ENCODE measurements at places on chromosomes 5 and 9. TPM values are rescaled to one million over a fixed set of nuclear protein-coding genes. Genes with fewer than 3 reads are reported as not detected.
A peak's percentile ranks its signal among the peaks of the same experiment; 100 is the strongest.

- no peaks in the 10 kb centered on the region for H3K36me3 ChIP-seq
- H3K4me3 ChIP-seq, result no peak within 1 kb of the TSS
- H3K27ac ChIP-seq, result no peak within 1 kb of the TSS
- peaks cover 85% of the 10 kb centered on the region for H3K27me3 ChIP-seq
- DNase-seq, result no peak
- H3K4me1 ChIP-seq, result no peaks in the 10 kb centered on the region
These were observed at the start of gene PCDHGA3 for GRCh38 chr5:141343242-141343952. Gene PCDHGA3, plus strand, starts transcription at chr5:141343829. Its CDS starts 205 bp downstream, at chr5:141344034.

DNA sequence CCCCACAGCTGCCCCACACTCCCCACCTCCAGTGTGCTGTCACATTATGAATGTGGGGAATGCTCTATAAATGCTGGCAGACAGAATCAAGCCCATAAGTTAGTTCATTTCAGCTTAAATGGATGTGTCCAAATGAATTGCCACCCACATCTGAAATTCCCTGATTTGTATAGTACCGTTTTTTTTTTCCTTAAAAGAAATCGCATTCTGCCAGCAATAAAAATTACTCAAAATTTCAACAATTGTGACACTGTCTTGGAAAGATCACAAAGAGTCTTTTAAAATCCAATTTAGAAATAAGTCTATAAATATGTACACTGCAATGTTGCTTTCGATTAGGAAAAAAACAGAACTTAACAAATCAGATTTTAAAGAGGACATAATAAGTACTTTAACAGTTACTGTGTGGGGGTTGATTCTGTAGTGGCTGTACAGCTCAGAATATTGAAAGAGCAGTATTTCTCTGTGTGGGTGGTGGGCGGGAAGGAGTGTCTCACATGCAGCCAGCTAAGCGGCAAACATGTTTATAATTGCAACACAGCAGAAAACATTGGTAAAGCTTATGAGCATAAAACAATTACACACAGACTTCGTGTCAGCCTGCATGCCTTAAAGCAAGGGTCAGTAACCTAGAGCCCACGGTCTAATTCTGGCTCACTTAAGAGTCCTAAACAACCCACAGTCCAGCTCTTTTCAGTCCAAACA is 24.9 kb upstream of the CSNK1G3 start:
- no peaks in the 10 kb centered on the region for H3K27me3 ChIP-seq
- H3K4me1 ChIP-seq, result no peaks in the 10 kb centered on the region
- H3K27ac ChIP-seq, result no peak overlapping the region
- no peaks in the 10 kb centered on the region for H3K36me3 ChIP-seq
- DNase-seq, result no peak

DNA sequence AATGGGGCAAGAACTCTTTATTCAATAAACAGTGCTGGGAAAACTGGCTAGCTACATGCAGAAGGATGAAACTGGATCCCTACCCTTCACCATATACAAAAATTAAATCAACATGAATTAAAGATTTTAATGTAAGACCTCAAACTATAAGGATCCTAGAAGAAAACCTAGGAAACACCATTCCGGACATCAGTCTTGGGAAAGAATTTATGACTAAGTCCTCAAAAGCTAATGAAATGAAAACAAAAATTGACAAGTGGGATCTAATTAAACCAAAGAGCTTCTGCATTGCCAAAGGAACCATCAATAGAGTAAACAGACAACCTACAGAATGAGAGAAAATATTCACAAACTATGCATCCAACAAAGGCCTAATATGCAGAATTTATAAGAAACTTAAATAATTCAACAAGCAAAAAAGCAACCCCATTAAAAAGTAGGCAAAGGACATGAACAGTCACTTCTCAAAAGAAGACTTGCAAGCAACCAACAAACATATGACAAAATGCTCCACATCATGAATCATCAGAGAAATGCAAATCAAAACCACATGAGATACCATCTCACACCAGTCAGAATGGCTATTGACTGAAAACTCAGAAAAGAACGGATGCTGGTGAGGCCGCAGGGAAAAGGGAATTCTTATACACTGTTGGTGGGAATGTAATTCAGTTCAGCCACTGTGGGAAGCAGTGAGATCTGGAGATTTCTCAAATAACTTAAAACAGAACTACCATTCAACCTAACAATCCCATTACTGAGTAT is 104.3 kb upstream of the MAP3K1 start:
- H3K27me3 ChIP-seq, result no peaks in the 10 kb centered on the region
- no peaks in the 10 kb centered on the region for H3K36me3 ChIP-seq
- no peaks in the 10 kb centered on the region for H3K4me1 ChIP-seq
- no peak overlapping the region for H3K27ac ChIP-seq
- H3K4me3 ChIP-seq, result no peak overlapping the region

BTNL8 gene
- total RNA-seq, result 0.47 TPM

DNA sequence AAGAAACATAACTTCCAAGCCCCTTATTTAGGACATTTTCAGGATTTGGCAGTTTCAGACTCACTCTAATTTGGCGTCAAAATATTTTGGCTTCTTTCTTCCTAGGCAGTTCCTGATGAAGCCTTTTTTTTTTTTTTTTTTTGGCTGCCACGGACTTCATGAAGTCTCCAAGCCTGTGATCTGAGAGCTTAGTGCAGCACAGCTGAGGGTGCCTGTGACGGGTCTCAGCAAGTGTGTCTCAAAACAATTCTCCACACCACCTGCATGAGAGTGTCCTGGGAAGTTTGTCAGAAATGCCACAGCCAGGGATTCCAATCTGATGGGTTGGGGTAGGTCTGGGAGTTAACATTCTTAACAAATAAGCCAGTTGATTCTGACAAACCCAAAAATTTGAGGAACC is 6.0 kb upstream of the ESM1 start:
- no peaks in the 10 kb centered on the region for H3K27me3 ChIP-seq
- no peak overlapping the region for H3K27ac ChIP-seq
- H3K36me3 ChIP-seq, result no peaks in the 10 kb centered on the region
- H3K4me1 ChIP-seq, result no peaks in the 10 kb centered on the region
- no peak for DNase-seq

PTGER4 gene
- total RNA-seq, result 28.4 TPM

MORN5 gene
- total RNA-seq, result not detected

TXNDC8 gene
- not detected for total RNA-seq

- H3K27me3 ChIP-seq, result peaks cover 6% of the 10 kb centered on the region
- DNase-seq, result no peak
- H3K4me3 ChIP-seq, result no peak overlapping the region
- no peaks in the 10 kb centered on the region for H3K36me3 ChIP-seq
- H3K4me1 ChIP-seq, result no peaks in the 10 kb centered on the region
- no peak overlapping the region for H3K27ac ChIP-seq
These were observed 172.8 kb downstream of the ERCC6L2 start for GRCh38 chr9:96048104-96048955.

GRCh38 chr5:169880012-169880663 is 100.2 kb downstream of the INSYN2B start:
- peaks cover 38% of the 10 kb centered on the region for H3K4me1 ChIP-seq
- H3K27me3 ChIP-seq, result no peaks in the 10 kb centered on the region

GRCh38 chr5:1180841-1181271 is 20.5 kb upstream of the SLC6A19 start:
- H3K27ac ChIP-seq, result no peak overlapping the region
- DNase-seq, result peak; percentile 19
- no peak overlapping the region for H3K4me3 ChIP-seq
- H3K27me3 ChIP-seq, result peaks cover 8% of the 10 kb centered on the region
- H3K36me3 ChIP-seq, result no peaks in the 10 kb centered on the region

GAPT gene
- total RNA-seq, result 18.3 TPM

FOXD4L4 gene
- 0.50 TPM for total RNA-seq

DNA sequence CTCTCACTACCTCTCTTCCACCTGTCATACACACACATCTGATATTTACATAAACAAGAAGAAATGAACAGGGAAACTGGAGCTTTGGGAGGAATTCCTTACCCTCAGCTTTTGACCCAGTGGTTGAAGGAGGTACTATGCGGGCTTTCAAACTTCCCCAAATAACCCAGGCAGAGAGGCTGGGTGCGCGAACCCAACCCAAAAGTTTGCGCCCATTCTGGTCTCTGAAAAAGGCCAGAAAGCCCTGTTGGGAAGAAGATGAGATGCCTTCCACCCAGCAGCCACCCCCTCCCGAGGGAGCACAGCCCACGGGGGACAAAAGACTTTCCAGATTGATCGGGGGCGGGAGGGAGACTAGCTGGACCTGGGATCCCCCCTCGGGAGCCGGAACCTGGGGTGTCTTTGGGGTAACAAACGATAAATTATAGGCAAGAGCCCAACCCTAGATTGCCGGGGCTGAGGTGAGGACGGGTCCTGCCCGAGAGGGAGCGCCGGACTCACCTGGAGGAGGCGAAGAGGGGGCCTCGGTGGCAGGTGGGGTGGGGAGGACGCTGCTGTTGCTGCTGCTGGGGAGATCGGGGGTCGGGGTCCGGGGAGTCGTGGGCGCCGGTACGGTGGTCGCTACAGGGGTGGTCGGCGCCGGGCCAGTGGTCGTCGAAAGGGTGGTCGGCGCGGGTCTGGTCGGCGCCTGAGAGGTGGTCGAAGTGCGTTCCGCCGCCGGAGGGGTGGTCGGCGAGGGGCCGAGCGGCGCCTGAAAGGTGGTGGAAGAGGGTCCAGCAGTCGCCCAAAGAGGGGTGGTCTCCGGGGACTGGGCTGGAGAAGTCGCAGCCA is 798 bp downstream of the MEGF9 start:
- peaks cover 54% of the 10 kb centered on the region for H3K4me1 ChIP-seq
- peak overlapping the region; percentile 82 for H3K4me3 ChIP-seq

- H3K27ac ChIP-seq, result no peak overlapping the region
- H3K4me1 ChIP-seq, result no peaks in the 10 kb centered on the region
- no peaks in the 10 kb centered on the region for H3K27me3 ChIP-seq
- H3K4me3 ChIP-seq, result no peak overlapping the region
- H3K36me3 ChIP-seq, result no peaks in the 10 kb centered on the region
These were observed 7.7 kb upstream of the TTC23L start for GRCh38 chr5:34831303-34831702.

DNA sequence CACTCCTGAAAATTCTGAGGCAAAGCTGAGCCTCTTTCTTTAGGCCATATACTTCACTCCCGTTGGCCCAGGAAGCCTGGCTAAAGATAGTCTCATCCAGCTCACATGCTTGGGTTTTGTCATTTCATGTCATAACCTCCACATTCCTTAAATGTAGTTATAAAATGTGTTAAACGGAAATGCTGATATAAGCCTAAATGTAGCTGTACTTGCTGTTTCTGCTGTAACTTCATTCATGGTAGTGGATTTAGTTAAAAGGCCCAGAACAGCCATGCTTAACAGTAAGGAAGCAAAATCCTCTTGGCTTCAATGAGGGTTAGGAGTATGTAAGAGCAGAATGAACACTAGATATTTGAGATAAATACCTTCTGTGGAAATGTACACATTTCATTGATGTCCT is 135.8 kb upstream of the TMEM161B start:
- H3K4me1 ChIP-seq, result no peaks in the 10 kb centered on the region
- no peak overlapping the region for H3K27ac ChIP-seq
- no peaks in the 10 kb centered on the region for H3K27me3 ChIP-seq
- H3K4me3 ChIP-seq, result no peak overlapping the region
- no peak for DNase-seq

DNA sequence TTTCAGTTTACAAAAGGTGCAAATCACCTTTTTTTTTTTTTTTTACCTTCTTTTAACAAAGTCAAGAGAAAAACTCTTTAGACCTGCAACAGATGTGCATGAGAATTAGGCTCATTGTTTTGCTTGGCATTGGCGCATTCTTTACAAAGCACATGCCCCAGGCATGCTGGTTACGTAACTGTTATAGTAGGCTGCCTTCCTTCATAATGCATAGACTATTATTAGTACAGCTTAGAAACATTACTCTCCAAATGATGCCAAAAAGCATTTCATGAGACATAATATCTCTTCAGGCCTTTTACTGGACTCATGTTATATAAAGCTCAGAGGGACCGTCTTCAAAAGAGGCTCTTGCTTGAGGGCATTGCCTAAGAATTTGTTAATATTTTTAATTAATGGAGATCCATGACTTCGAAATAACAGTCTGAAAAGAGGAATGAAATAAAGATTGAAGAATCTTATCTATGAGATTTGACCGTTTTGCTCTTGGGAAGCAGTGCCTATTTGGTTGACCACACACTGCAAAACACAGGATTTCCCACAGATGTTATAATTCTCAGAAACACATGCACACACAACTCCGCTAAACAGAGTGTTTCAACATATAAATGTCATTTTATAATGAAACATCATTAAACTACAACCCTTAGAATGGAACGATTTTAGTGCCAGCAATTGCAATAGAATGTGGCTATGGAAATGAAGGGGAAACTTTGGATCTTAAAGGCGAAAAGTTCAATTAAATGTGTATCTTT is 478.7 kb downstream of the PRR16 start:
- H3K27me3 ChIP-seq, result no peaks in the 10 kb centered on the region
- no peak overlapping the region for H3K4me3 ChIP-seq
- H3K4me1 ChIP-seq, result no peaks in the 10 kb centered on the region

- no peak overlapping the region for H3K27ac ChIP-seq
- no peak for DNase-seq
- H3K4me1 ChIP-seq, result peaks cover 20% of the 10 kb centered on the region
These were observed 44.4 kb upstream of the PSD2 start for GRCh38 chr5:139751236-139751635.

DNA sequence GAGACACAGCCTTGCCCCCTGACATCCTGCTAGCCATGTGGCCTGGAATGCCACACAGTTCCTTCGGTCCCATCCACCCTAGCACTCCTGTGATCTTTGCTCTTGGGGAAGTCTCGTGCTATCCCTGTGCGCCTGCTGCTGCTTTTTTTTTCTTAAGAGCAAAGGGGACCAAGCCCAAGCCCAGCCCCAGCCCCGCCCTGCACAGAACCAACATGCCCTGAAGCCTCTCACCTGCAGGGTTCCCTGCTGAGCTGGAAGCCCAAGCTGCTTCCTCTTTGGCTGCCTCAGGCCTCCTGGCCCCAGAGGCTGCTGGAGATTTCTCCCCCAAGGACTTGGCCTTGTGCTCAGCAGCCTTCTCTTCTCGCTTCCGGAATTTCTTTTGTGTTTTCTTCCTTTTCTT is 1.8 kb downstream of the SURF6 start:
- no peak for DNase-seq
- peak overlapping the region; percentile 77 for H3K4me3 ChIP-seq
- no peaks in the 10 kb centered on the region for H3K27me3 ChIP-seq
- no peak overlapping the region for H3K27ac ChIP-seq
